Stimulated activated CD8-positive, alpha-beta memory T cell treated with anti-CD3 and anti-CD28 coated beads, Interleukin-4, amount 100 ng/mL, for 1 hour (primary cell): ENCODE measurements at places on chromosomes 5 and 9.

DNA sequence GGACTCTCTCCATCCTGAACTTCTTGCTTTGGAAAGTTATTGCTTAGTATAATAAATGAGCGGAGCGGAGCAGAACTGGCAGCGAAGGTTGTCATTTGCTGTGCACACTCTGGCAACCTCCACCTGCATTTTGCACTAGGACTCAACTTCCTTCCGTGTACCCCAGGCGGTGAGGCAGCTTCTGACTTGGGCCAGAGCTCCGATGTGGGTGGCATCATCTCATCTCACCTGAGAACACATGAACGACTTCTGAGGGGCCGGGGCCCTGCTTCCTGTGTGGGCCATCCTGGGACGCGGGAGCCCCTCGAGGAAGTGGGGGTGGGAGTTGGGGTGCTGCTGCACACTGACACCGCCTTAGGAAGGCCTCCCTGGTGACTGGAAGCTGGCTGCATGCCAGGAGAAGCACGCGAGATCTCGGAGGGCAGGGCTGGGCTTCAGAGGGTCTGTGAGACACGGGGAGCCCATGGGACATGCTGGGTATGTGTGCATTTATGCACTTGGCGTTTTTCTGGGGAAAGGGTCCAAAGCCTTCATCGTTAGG lies 56.5 kb upstream of the COL5A1 start:
- DNase-seq = no peak

GRCh38 chr9:131799177-131799823 lies 59.4 kb upstream of the RAPGEF1 start:
- DNase-seq = peak; percentile 33

DNA sequence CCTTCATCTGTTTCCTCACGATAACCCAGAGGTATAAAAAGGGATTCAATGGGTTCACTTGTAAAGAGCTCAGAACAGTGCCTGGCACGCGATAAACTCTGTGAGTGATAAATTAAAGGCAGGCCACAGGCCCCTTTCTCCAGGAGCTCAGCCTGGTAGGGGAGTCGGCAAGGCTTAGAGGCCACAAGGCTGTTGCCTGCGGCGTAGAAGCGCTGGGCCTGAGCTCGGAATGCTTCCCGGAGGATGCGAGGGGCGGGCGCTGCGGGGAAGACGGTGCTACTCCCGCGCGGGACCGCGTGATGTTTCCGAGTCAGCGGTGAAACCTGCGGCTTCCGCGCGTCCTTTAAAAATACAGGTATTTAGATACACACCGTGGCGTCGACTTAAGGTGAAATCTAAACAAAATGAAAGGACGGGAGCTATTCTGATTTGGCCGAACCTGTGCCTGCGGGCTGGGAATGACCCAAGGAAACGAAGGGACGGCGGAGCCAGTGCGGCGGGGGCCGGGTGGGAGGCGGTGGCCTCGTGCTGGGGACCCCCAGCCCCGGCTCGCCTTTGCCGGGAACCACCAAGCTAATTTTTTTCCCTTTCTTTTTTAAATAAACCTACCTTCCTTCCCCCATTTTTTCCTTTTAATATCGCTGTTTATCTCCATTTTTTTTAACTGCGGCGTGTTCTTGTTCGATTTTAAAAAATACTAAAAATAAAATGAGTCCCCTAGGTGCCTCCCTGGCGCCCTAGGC lies 6.2 kb downstream of the NKX2-5 start:
- no peak for DNase-seq

DNA sequence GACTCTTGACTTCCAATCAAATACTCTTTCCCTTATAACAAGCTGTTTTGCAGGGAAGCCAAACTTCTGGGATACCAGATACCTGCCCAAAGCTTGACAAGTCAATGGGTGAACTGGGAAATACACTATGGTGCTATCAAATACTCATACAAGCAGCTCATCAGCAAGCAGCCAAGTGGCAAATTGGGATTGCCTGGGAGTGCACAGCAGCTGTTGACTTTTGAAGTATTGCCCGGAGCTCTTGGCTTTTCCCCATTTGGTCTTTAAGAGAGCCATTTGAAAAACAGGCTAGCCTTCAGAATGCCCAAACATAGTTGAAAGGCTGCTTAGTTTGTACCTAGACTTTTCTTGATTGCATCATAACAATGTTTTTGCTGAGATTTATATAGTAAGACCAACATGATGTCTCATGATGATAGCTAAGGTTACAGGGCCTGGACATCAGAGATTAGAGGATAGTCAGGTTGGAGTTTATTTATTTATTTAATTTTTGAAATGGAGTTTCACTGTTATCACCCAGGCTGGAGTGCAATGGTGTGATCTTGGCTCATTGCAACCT lies 210.1 kb upstream of the ZNF608 start:
- DNase-seq = no peak

- DNase-seq = no peak
Observed at GRCh38 chr5:67802766-67803165, 412.8 kb upstream of the PIK3R1 start.

DNA sequence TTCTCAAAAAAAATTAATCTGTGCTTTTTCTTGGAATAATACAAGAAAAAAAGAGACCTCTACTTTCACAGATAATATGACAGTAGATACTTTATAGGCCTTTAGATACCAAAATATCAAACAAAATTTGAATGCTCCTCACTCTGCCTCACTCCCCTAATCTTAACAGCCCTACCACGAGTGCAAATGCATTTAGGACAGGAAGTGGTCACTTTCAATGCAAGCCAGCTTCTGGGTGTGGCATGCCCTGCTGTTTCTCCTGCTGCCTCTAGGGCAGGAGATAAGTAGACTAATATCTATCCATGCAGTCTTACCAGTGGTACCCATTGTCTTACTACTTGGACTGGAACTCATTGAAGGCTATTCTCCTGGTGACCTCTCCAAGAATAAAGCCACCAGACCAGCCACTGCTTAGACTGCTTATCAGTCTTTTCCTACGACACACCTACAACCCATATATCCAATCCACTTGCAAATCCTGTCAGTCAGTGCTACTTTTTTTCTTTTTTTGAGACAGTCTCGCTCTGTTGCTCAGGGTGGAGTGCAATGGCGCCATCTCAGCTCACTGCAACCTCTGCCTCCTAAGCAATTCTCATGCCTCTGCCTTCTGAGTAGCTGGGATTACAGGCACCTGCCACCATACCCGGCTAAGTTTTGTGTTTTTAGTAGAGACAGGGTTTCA lies 23.0 kb downstream of the FRRS1L start:
- no peak for DNase-seq

DNA sequence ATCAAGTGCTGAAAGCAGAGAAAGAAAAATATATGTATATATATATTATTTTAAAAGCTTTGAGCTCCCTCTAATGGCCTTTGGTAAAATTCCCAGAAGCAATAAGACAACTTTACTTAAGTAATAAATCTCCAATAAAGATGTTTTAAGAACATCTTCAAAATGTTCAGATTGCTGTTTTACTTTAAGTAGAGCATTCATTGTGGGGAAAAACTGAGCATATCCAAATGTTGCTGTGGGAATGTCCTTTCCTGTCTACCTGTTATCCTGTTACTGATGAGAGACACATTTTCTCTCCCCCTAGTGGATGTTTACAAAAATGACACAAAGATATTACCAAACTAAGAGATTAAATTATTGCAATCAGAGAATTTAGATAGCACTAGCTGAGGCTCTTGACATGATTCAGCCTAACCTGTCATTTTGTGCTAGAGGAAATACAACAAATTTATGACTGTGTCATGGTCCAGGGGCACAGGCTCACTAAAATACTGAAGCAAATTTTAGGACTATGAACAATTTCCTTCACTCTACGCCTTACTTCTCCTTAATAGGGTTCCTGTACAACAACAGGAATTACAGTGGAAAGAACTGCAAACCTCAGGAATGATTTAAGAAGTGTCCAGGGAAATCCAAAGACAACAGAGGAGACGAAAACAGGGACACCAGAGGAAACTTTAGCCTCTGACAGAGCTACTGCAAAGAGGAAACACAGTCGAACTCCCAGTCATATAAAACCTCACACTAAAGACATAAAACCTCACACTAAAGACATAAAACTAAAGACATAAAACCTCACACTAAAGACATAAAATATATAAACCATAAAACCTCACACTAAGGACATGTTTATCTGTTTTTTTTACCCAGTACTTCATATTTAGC lies 24.3 kb upstream of the PRRC1 start:
- DNase-seq = no peak

- no peak for DNase-seq
Observed at GRCh38 chr9:105725370-105725769, 31.0 kb downstream of the TMEM38B start.

- DNase-seq = no peak
Observed at GRCh38 chr5:98902733-98903132, 26.1 kb downstream of the CHD1 start.

- DNase-seq = no peak
Observed at GRCh38 chr9:24071091-24071490, 245.1 kb upstream of the ELAVL2 start.

DNA sequence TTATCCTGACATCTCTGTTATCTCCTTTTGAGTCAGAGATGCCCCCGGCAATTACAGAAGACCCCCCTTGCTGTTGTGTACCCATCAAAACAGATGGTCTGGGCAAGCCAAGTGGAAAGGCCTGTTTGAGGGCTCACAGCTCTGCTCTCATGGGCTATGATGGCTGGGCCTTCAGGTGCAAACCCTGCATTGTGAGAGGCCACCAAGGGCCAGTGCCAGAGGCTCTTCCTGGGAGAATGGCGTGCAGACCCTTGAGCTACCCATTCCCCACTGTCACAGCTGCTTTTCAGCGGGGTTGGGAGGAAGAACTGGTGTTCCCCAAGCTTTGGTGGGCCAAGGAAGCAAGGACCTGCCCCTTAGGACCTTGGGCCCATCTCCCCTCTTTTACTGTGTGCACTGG lies 174.7 kb upstream of the PPP1R26 start:
- DNase-seq = no peak

DNA sequence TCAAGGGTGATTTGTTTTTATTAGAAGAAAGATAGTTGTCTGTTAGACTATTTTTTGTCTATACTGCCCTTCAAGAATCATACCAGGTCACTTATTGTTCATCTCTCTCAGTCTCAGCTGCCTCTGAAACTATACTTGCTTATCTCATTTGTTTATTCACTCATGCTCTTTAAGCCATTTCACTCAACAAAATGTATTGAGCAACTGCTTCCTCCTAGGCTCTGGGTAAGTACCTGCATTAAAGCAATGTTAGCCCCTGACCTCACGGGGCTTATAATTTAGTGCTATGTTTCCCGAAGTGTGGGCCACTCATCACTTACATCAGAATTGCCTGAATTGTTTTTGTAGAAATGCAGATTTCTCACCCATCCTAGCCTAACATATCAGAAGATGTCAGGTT lies 100.9 kb downstream of the DPYSL3 start:
- no peak for DNase-seq

DNA sequence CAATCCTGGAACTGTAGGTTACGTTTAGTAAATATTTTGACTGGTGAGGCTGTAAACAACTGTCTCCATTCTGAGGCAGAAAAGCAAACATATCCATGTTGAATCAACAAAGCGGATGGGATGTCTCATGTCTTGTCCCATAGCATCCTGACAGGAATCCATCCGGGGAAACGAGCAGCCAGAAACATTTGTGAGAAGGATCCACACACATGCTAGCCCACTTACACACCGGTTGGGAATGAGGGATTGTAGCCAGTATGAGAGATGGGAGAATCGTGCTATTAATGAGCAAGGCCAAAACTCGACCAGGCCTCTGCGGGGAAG lies 117.5 kb downstream of the FSTL4 start:
- DNase-seq = no peak

DNA sequence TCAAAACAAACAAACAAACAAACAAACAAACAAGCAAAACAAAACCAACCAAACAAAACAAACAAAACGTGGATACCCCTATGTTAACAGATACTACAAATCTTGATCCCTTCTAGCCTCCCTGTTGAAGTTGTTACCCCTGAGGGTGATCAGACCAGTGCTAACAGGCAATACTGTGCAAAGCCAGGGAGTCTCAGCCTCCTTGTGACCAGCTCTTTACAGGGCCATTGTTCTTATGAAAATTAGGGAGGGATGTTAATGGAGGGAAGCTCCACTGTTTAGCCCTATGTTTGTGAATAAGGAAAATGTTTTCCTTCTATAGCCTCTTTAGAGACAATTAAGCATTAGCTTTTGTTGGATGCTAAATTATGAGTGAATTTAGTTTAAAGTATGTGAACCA lies 1072.1 kb upstream of the WWC1 start:
- DNase-seq = no peak

DNA sequence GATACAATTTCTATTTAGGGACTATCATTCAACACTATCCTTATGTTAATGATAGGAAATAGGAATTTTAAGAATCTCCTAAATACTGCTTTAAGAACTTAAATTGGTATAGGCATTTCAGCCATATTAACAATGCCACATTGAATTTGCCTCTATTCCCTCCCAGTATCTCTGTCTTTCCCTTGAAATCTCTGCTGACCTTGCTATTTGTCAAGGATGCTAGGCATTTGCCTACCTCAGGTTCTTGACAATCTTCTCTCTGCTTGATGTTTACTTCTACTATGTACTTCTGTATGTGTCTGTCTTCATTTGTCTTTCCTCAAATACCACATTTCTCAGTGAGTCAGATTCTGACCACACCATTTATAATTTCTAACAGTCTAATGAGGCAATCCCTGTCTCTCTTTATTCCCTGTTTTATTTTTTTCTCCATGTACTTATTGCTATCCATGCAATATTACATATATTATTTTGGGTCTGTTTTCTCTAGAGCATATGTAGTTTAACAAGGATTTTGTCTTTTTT lies 1461.4 kb upstream of the CDH9 start:
- no peak for DNase-seq

DNA sequence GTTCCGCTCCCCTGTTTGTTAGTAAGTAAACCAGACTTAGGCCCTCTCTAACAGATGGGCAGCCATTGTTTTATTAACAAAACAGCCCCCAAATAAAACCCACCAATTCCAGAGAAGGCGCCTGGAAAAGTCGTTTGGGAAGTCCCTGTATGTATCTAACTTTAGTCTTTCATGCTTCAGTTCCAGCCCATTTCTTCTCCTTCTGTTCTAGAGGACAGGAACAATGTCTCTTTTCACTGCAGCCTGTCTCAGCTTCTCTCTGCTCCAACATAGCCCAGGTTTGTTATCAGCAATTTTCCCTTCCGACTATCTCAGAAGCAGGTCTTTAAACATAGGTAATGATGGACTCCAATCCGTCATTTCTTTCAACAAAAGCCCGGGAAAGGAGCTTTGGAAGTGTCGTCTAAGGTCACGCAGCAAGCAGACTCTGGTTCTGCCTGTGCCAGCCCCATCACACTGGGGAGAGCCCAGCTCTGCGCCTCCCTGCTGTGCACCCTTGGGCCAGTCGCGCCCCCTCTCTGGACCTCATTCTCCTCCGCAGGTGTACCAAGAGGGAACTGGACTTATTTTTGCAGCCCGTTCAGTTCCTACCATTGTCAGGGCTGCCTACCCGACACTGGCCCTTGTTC lies 9.6 kb upstream of the AKNA start:
- DNase-seq = no peak

DNA sequence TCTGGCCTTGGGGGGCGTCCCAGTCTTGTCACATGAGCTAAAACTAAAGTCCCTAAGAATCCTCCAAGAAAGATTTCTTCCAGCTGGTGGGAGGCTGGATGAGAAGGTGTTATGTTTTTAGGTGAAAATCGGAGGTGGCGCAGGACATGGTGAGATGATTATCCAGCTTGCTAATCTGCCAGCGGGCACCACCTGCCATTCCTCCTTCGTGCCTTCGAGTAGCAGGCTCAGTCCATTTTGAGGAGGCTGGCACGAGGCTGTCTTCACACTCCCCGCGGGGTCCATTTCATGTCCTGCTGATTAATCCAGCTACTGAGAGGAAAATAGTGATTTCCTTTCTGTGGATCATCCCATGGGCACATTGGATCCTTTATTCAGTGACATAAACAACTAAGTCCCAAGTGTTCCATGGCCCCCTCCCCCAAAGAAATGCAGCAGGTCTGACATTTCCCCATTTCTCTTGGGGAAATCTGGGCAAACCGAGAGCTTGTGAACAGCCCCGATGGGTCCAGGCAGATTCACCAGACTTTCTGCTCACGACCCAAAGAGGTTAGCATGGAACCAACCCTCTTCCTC lies 38.2 kb upstream of the EXOC3 start:
- DNase-seq = no peak
